ENCODE measurements at places on chromosomes 2 and 18. TPM values are rescaled to one million over a fixed set of nuclear protein-coding genes. Genes with fewer than 3 reads are reported as not detected.

Gene LTBP1
- polyA plus RNA-seq, result 44.0 TPM

Gene TCF7L1
- 11.9 TPM for polyA plus RNA-seq

Gene PTPN4
- 19.7 TPM for polyA plus RNA-seq

Gene C2orf78
- 11.6 TPM for polyA plus RNA-seq

Gene NDC80
- polyA plus RNA-seq, result 12.9 TPM

Gene SNORC
- 7.3 TPM for polyA plus RNA-seq

Gene IL36B
- polyA plus RNA-seq, result not detected

Gene ITGA4
- 1.7 TPM for polyA plus RNA-seq

Gene CDH2
- polyA plus RNA-seq, result 98.6 TPM

Gene REL
- 4.3 TPM for polyA plus RNA-seq

Gene C2orf15
- polyA plus RNA-seq, result 2.1 TPM

Gene ACMSD
- polyA plus RNA-seq, result 0.25 TPM

Gene PUM2
- 50.5 TPM for polyA plus RNA-seq

Gene ROCK2
- 4.6 TPM for polyA plus RNA-seq

Gene SOCS6
- 12.7 TPM for polyA plus RNA-seq

Data from testis (tissue), 5 donors.